ENCODE measurements at places on chromosomes 4 and X.

DNA sequence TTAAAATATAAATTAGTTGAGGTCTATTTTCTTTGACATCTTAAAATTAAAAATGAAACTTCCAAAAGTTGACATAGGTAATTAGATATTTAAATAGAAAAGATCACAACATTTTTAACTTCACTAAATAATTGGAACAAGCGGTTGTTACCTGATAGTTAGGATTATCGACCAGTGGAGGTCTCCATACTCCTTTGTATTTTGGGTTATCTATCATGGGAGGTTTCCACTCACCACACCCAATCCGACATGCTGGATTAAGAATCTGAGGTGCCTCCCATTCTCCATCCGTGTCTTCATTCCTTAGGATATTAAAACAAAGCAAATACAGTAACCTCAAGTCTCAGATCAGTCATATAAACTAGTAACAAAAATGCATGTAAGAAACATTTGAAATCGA lies 22.2 kb downstream of the SCOC start:
- DNase-seq = no peak

GRCh38 chr4:149292425-149293007 lies 523.1 kb downstream of the IQCM start:
- no peak for DNase-seq

- DNase-seq = no peak
Observed at GRCh38 chr4:138222046-138222445, 20.1 kb downstream of the SLC7A11 start.

DNA sequence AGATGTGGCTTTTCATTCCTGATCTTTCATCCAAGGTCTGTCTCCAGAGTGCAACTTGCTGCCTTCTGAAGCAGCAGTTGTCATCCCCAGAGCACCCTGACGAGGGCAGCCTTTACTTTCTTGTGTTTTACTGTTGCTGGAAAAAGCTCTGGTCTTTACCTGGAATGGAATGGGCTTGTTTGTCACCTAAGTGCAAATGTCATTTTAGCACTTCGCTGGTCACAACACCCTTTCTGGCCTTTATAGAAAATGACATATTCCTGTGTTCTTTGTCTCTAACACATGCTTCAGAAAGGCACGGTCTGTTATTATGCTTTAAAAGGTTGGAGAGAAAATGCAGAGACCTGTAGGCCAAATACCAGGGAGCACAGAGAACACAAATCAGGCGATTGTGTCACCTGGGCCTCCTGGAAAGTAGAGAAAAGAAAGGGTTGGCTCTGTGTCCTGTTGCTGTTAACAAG lies 332.7 kb upstream of the IGFBP7 start:
- DNase-seq = peak; percentile 10

DNA sequence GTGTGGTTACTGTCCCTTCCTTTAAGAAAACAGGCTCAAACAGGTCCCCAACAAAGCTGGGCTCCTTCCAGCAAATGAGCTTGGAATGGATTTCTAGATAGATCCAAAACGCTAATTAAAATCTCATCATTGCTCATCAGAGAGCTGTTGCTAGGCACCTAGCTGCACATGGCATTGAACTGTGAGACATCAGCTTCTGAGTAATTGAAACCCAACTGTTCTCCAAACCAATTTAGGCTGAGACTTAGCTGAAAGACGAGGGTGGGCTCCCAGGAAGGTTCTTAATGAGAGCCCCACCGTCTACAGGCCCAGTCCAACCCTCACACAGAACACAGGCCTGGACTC lies 59.1 kb downstream of the FAM184B start:
- no peak for DNase-seq

- DNase-seq = no peak
Observed at GRCh38 chrX:40331762-40332161, 234.0 kb upstream of the BCOR start.

DNA sequence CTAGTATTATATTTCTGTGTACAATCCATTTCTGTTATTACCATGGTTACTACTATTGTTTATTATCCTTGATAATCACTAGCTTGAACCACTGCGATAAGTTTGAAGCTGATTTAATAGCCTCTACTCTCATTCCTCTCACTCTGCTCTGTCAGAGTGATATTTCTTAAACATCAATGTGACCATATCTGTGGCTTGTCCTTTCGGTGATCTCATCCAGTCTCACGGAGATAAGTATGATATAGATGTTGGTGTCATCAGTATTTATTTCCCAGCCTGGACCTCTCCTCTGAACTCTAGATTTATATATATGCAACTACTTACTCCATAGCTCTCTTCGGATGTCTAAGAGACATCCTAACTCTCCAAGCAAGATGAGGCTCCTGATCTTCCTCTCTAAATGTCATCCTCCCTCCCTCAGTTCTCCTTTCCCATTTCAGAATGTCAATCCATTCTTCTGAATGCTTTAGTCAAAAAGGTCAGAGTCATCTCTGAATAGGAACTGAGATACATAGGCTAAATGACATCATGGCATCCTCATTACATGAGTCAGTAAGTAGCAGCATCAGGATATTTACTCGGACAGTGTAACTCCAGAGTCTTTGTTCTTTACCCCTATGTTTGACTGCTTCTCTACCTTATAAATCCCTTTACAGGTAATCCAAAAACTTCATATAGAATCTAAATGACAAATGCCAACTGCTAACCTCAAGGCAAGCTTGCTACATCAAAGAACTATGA lies 129.5 kb downstream of the PACRGL start:
- no peak for DNase-seq

DNA sequence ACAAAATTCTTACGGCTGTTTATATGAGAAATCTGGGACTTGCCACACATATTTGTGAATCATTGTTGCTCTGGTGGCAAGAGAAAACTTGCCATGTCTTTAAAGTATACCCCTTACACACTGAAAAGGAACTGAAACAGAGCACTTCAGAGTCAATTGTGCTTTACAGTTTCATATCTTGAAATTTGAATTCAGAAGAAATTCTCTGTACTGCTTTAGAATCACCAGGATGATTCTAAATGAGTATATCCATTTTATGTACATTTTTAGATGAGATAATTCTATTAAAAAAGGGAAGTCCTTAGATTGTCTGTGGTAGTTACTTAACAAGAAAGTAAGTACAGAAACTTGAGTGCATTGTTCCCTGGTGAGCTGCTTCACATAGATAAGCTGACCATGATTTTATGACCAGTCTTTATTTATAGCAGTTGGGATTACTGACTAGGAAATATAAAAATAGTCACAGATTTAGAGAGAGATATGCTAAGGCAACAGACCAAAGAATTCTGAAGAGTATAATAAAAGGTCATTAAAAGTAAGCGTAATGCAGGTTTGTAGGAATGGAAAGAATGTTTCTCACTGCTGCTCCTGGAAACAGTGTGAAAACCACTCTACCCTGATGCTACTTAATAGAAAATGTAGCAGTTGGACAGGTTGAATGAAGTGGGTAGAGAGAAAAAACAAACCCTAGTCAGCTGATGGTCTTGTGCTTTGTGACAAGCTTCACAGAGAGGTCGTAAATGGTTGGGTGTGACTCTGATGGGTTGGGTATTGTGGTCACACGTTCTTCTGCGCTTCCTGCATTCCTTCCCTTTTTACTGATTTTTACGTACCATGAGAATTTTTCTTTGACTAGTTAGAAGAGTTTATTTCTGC lies 41.0 kb downstream of the FNIP2 start:
- DNase-seq = peak; percentile 3

DNA sequence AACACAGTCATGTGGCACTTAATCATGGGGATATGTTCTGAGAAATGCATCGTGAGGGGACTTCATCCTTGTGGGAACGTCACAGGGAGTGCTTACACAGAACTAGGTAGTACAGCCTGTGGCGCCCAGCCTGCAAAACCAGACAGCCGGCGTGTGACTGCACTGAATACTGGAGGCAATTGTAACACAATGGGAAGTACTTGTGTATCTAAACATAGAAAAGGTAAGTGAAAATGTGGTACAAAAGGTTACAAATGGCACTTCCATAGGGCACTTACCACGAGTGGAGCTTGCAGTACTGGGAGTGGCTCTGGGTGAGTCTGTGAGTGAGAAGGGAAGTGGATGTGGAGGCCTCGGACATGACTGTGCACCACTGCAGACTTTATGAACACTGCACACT lies 5.2 kb downstream of the TLR3 start:
- DNase-seq = no peak
